ENCODE measurements at places on chromosomes 2 and 18.
A peak's percentile ranks its signal among the peaks of the same experiment; 100 is the strongest.

GRCh38 chr2:122706757-122707223 lies 951.3 kb downstream of the TSN start:
- H3K36me3 ChIP-seq = no peaks in the 10 kb centered on the region
- DNase-seq = no peak
- H3K4me3 ChIP-seq = no peak overlapping the region
- H3K27me3 ChIP-seq = no peaks in the 10 kb centered on the region

GRCh38 chr2:164046040-164046439 lies 310.2 kb upstream of the FIGN start:
- H3K4me1 ChIP-seq = no peaks in the 10 kb centered on the region
- no peaks in the 10 kb centered on the region for H3K36me3 ChIP-seq
- no peaks in the 10 kb centered on the region for H3K27me3 ChIP-seq

DNA sequence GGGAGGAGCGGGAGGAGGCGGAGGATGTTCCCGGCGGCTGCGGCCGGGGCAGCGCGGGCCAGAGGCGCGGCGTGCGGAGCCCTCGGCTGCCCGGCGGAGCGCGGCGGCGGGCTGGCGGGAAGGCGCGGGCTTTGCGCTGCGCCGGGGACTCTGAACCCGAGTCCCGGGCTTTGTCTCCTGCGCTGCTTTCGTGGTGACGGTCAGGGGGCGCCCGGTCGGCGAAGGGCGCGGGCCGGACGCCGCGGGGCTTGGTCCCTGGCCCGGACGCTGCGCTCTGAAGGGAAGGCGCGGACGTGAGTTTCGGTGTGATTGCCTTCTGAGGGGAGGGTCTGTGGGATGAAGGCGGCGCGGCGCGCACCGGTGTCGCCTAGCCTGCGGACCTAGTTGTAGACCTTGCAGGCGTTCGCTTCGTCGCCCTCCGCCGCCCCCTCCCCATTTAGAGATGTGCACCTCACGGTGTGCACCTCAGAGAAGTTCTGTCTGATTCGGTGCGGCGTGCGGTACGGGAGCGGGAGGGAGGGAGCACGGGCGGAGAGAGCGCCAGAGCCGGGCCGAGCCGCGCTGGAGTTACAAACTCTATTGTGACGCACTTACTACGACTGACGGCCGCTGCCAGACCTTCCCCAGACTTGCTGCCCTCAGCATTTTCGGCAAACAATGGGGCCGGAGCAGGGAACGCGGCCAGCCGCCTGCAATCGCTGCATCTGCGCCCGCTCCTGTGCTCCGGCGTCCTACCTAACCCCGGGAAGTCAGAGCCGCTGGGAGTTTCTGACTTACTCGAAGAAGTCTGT lies 2.1 kb downstream of the BCL2L11 start:
- peak overlapping the region; percentile 90 for H3K4me3 ChIP-seq
- peaks cover 36% of the 10 kb centered on the region for H3K4me1 ChIP-seq
- peaks cover 12% of the 10 kb centered on the region for H3K27me3 ChIP-seq
- H3K27ac ChIP-seq = peak overlapping the region; percentile 34
- DNase-seq = peak; percentile 84
- peaks cover 9% of the 10 kb centered on the region for H3K36me3 ChIP-seq

DNA sequence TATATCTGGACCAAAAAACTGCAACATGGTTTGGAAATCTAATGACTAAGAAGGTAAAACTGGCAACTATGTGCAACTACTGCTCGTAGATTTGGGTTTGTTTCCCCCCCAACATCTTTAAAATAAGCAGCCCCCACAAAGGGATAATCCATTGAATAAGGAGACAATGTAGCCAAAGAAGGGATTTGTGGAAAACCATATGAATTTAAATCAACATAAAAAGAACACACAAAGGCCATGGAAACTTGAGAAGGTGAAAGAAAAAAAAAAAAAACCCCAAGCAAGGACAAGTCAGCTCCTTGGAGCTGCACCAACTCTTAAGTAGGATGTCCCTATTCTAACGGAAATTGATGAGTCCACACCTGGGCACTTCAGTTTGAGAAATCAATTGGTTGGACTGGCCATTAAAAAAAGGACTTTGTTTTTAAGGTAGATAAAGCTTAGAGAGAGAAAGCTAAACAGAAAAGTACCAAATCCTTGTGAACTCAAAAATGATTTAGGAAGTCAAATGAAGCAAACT lies 53.7 kb upstream of the ST8SIA5 start:
- no peak for DNase-seq
- no peak overlapping the region for H3K4me3 ChIP-seq
- H3K36me3 ChIP-seq = no peaks in the 10 kb centered on the region
- H3K4me1 ChIP-seq = no peaks in the 10 kb centered on the region

DNA sequence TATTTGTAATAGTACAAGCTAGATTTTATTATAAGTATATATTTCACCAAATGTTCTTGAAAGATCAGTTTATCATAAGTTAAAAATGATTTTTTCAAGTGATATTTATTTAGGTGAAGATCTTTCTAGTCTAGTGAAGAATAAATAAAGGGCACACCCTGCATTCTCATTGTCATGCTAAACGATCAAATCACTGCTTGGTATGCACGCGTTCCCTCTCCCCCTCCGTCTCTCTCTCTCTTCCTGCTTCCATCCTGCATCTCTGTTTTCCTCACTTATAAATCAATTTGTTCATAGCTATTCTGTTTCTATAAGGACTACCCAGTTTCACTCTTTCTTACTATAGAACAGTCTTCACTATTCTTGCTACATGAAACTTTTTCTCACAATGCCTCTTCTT lies 1067.4 kb downstream of the LRP1B start:
- H3K36me3 ChIP-seq = no peaks in the 10 kb centered on the region
- DNase-seq = no peak
- no peaks in the 10 kb centered on the region for H3K27me3 ChIP-seq
- no peak overlapping the region for H3K4me3 ChIP-seq

DNA sequence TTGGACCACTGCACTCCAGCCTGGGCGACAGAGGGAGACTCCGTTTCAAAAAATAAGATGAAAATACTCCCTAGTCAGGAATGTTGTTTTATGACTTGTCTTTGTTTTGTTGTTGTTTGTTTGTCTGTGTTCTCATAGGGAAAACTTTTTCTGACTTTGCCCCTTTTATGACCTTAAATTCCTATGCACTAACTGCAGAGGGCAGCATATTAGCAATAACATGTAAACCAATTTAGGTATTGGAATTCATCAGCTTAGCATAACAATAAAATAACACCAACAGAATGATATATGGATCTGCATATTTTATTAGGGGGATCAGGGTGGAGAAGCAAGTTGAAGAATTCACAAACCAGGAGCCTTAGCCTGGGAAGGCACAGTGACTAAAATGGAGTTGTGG lies 631.5 kb downstream of the SUCLG1 start:
- H3K36me3 ChIP-seq = no peaks in the 10 kb centered on the region
- H3K27ac ChIP-seq = no peak overlapping the region
- H3K4me1 ChIP-seq = no peaks in the 10 kb centered on the region

- DNase-seq = no peak
- no peaks in the 10 kb centered on the region for H3K36me3 ChIP-seq
- H3K4me3 ChIP-seq = no peak overlapping the region
- no peak overlapping the region for H3K27ac ChIP-seq
- peaks cover 2% of the 10 kb centered on the region for H3K4me1 ChIP-seq
Observed at GRCh38 chr2:49772299-49772970, 618.1 kb upstream of the FSHR start.

DNA sequence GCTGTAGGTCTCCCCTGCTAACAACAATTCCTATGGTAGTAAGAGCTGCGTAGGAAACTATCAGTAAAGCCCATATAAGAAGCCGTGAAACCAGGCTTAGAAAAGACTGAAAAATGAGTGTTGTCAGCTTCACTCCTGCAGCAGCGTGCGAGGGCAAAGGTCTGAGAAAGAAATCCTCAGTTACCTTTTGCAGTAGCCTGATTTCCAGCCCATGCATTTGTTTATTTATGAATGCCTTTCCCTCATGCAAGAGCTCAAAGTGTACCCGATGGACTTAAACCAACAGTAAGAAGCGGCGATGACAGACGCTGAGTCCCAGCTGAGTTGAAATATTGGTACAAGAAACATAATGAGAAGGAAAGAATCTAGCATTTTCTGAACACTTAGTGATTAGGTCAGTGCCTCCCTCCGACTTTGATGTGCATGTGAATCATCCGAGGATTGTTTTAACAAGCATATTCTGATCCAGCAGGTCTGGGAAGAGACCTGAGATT lies 15.0 kb upstream of the POLI start:
- peak overlapping the region; percentile 38 for H3K27ac ChIP-seq
- H3K4me3 ChIP-seq = no peak overlapping the region
- no peaks in the 10 kb centered on the region for H3K27me3 ChIP-seq
- peaks cover 2% of the 10 kb centered on the region for H3K4me1 ChIP-seq
- H3K36me3 ChIP-seq = no peaks in the 10 kb centered on the region
- DNase-seq = peak; percentile 26

- peaks cover 3% of the 10 kb centered on the region for H3K27me3 ChIP-seq
- DNase-seq = no peak
Observed at GRCh38 chr2:218407717-218408116, 8.0 kb downstream of the CTDSP1 start.

GRCh38 chr18:39962546-39962945 lies 1992.5 kb upstream of the PIK3C3 start:
- H3K4me1 ChIP-seq = no peaks in the 10 kb centered on the region
- H3K36me3 ChIP-seq = no peaks in the 10 kb centered on the region
- no peaks in the 10 kb centered on the region for H3K27me3 ChIP-seq
- no peak overlapping the region for H3K27ac ChIP-seq
- H3K4me3 ChIP-seq = no peak overlapping the region

GRCh38 chr2:51782921-51783765 lies 751.2 kb upstream of the NRXN1 start:
- H3K27me3 ChIP-seq = no peaks in the 10 kb centered on the region
- peaks cover 2% of the 10 kb centered on the region for H3K4me1 ChIP-seq
- DNase-seq = no peak

- H3K4me3 ChIP-seq = no peak overlapping the region
- H3K27me3 ChIP-seq = no peaks in the 10 kb centered on the region
- no peaks in the 10 kb centered on the region for H3K4me1 ChIP-seq
- H3K27ac ChIP-seq = no peak overlapping the region
Observed at GRCh38 chr18:5413447-5413846, 117.9 kb upstream of the ZBTB14 start.

DNA sequence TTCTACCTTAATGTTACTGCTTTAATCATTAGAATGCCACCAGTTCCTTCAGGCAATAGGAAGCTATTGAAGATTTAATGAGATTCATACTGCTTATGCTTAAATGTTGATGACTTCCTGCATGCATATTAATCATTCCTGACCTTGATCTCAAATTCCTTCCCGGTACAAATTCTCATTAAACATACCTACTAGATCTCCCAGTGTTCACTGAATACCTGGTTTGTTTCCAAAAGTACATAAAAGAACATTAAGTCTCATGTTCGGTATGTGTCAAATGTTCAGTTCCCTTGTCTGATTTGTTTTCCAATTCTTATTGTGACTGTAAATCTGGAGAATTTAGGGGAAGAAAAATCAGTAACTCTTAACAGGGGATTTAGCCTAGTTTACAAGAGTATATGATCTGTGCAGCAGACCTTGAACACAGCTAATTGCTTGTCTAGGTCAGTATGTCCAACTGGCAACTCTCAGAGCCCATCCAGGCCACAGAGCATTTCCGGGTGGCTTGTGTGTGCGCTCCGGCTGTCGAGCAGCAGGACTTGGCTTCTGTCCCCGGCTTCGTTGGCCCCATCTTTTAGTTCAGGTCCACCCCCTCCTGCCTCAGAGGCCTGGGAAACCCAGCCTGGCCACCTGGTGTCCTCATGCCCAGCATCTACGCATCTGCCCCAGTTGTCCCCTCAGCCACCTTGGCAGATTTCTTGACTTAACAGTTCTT lies 13.1 kb downstream of the METAP1D start:
- H3K36me3 ChIP-seq = no peaks in the 10 kb centered on the region
- H3K27ac ChIP-seq = no peak overlapping the region
- DNase-seq = no peak
- peaks cover 3% of the 10 kb centered on the region for H3K4me1 ChIP-seq
- no peaks in the 10 kb centered on the region for H3K27me3 ChIP-seq

GRCh38 chr2:134773335-134773734 lies 54.5 kb upstream of the TMEM163 start:
- no peak overlapping the region for H3K4me3 ChIP-seq
- peak; percentile 28 for DNase-seq
- H3K27me3 ChIP-seq = peaks cover 18% of the 10 kb centered on the region
- H3K4me1 ChIP-seq = peaks cover 9% of the 10 kb centered on the region

- no peaks in the 10 kb centered on the region for H3K36me3 ChIP-seq
- H3K4me3 ChIP-seq = no peak overlapping the region
- no peaks in the 10 kb centered on the region for H3K4me1 ChIP-seq
- DNase-seq = peak; percentile 14
- no peak overlapping the region for H3K27ac ChIP-seq
- no peaks in the 10 kb centered on the region for H3K27me3 ChIP-seq
Observed at GRCh38 chr18:65567372-65567771, 183.4 kb upstream of the CDH7 start.

- H3K36me3 ChIP-seq = no peaks in the 10 kb centered on the region
- no peaks in the 10 kb centered on the region for H3K27me3 ChIP-seq
- H3K4me3 ChIP-seq = no peak overlapping the region
- no peaks in the 10 kb centered on the region for H3K4me1 ChIP-seq
- DNase-seq = no peak
Observed at GRCh38 chr2:239436669-239437335, 36.0 kb upstream of the HDAC4 start.

DNA sequence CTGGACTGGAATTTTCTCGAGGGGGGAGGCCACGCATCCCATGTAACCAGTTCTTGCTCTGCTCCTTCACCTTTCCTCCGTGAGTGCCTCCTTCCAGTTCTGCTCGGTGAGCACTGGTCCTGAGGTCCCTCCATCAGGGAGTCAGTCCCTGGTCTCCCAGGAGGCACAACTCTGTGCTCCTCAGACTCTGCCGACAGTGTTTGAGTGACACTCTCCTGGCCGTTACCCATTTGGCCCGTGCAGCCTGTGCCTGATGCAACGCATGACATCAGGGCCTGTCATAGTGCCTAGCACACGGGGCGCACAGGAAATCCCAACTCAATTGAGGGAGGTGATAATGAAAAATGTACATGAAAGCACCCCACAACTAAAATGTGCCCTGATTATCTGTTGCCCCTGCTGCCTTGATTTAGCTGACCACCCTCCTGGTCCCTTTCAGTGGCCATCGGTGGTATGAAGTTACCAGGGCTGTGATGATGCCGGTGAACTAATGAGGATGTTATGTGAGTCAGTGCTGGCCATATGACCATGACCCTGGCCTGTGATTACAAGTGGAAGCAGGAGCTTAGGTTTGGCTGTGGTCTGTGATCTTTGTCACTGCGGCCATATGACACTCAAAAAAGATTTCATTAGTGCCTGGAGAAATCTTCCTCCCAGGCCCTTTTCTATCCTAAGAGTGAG lies 144.6 kb downstream of the TDRD15 start:
- no peaks in the 10 kb centered on the region for H3K4me1 ChIP-seq
- H3K4me3 ChIP-seq = no peak overlapping the region
- DNase-seq = peak; percentile 15
- H3K36me3 ChIP-seq = no peaks in the 10 kb centered on the region
- no peaks in the 10 kb centered on the region for H3K27me3 ChIP-seq
- no peak overlapping the region for H3K27ac ChIP-seq

GRCh38 chr2:175999283-175999819 lies 2.7 kb downstream of the LNPK start:
- H3K4me3 ChIP-seq = no peak overlapping the region
- H3K4me1 ChIP-seq = peaks cover 3% of the 10 kb centered on the region
- H3K27me3 ChIP-seq = no peaks in the 10 kb centered on the region
- DNase-seq = peak; percentile 20

Measured in mesenchymal stem cell (in vitro differentiated cells and primary cell).